ENCODE measurements at places on chromosomes 6 and 20. TPM values are rescaled to one million over a fixed set of nuclear protein-coding genes. Genes with fewer than 3 reads are reported as not detected.

Gene BPIFB4
- total RNA-seq = not detected

Gene LY6G6F
- total RNA-seq = not detected

Gene EDN1
- total RNA-seq = 7.4 TPM

Gene TMEM217
- 0.09 TPM for total RNA-seq

Gene SUN5
- not detected for total RNA-seq

Gene PSORS1C1
- total RNA-seq = 7.0 TPM

Gene SOX12
- 7.7 TPM for total RNA-seq

Gene KHDC1L
- total RNA-seq = not detected

Gene BNIP5
- not detected for total RNA-seq

Gene WFDC10B
- total RNA-seq = not detected

Gene HTR1E
- not detected for total RNA-seq

Gene CTAGE9
- total RNA-seq = not detected

Gene ATRN
- 35.2 TPM for total RNA-seq

Gene SLC52A3
- not detected for total RNA-seq

Gene OVOL2
- not detected for total RNA-seq

Gene LPA
- not detected for total RNA-seq

Gene HSPA1L
- total RNA-seq = 1.4 TPM

Gene RBPJL
- total RNA-seq = not detected

Gene AVP
- total RNA-seq = not detected

Gene SLC32A1
- not detected for total RNA-seq

Gene L3MBTL3
- total RNA-seq = 9.8 TPM

Gene LRRC73
- total RNA-seq = 0.63 TPM

Gene BMP6
- total RNA-seq = 1.3 TPM

Gene C20orf204
- total RNA-seq = 1.6 TPM

Gene BACH2
- total RNA-seq = 0.65 TPM

Gene BIRC7
- 0.25 TPM for total RNA-seq

Gene DCDC2
- total RNA-seq = not detected

Gene BCAS1
- 2.3 TPM for total RNA-seq

Gene CCM2L
- total RNA-seq = not detected

Gene DEFB132
- total RNA-seq = not detected

Gene PGC
- total RNA-seq = not detected

Gene HRH3
- not detected for total RNA-seq

Gene APOBEC2
- total RNA-seq = 0.16 TPM

Gene HFE
- 7.4 TPM for total RNA-seq

Gene SH3BGRL2
- total RNA-seq = 6.6 TPM

Gene PBOV1
- total RNA-seq = not detected

Gene CDS2
- total RNA-seq = 16.7 TPM

Gene KIF13A
- total RNA-seq = 86.8 TPM

Data from fibroblast of the aortic adventitia (primary cell).